ENCODE measurements at places on chromosomes 5 and 9. TPM values are rescaled to one million over a fixed set of nuclear protein-coding genes. Genes with fewer than 3 reads are reported as not detected.

Gene SH3GL2
- total RNA-seq, result 0.02 TPM

Gene ADAMTS12
- 14.7 TPM for total RNA-seq

Gene SVEP1
- 0.41 TPM for total RNA-seq

Gene CTNND2
- total RNA-seq, result 0.58 TPM

Gene SELENOP
- 68.9 TPM for total RNA-seq

Gene HSD17B4
- 319 TPM for total RNA-seq

Measured in H4 (cell line).